Activated CD4-positive, alpha-beta T cell treated with anti-CD3 and anti-CD28 coated beads, Interleukin-2, amount 10 ng/mL, durations not matched to agents 24 days and 14 days (primary cell): ENCODE measurements at places on chromosomes 4 and X. TPM values are rescaled to one million over a fixed set of nuclear protein-coding genes. Genes with fewer than 3 reads are reported as not detected.

Gene SLC6A14
- not detected in 2 replicates for total RNA-seq

Gene ITIH6
- total RNA-seq: not detected in 2 replicates

Gene TMSB15B
- total RNA-seq: 7.3 and 8.7 TPM in 2 replicates

Gene RPL34
- total RNA-seq: 1,411 and 1,425 TPM in 2 replicates

Gene MCF2
- total RNA-seq: 0.40 and 0.43 TPM in 2 replicates

Gene CT47B1
- not detected in 2 replicates for total RNA-seq

Gene OTC
- not detected in 2 replicates for total RNA-seq

Gene CHRDL1
- not detected in 2 replicates for total RNA-seq

Gene IBSP
- not detected in 2 replicates for total RNA-seq

Gene PAGE1
- total RNA-seq: not detected in 2 replicates
